ENCODE measurements at places on chromosomes 1 and 21. TPM values are rescaled to one million over a fixed set of nuclear protein-coding genes. Genes with fewer than 3 reads are reported as not detected.

Gene AGTRAP
- total RNA-seq: 39.3 TPM

Gene ITGB2
- 565 TPM for total RNA-seq

Gene LAMB3
- total RNA-seq: 0.96 TPM

Gene RGS1
- 20.2 TPM for total RNA-seq

Gene OR6F1
- not detected for total RNA-seq

Gene RGS8
- not detected for total RNA-seq

Gene RGSL1
- total RNA-seq: not detected

Gene THEMIS2
- 52.3 TPM for total RNA-seq

Gene PTAFR
- total RNA-seq: 0.40 TPM

Gene CD34
- total RNA-seq: 0.08 TPM

Gene TSSK3
- 1.1 TPM for total RNA-seq

Gene TRNP1
- not detected for total RNA-seq

Gene PYHIN1
- total RNA-seq: 22.9 TPM

Gene SPRR1B
- not detected for total RNA-seq

Gene SNAP47
- total RNA-seq: 30.2 TPM

Gene CD101
- total RNA-seq: 6.2 TPM

Gene CRABP2
- 0.71 TPM for total RNA-seq
